Pons (tissue), 1 donor: ENCODE measurements at places on chromosomes 13 and 19.

- no peak for DNase-seq
Measured at GRCh38 chr19:6464070-6464873, at the start of gene CRB3. TSS of gene CRB3 (plus strand) at chr19:6464271. CDS start at chr19:6464702, 431 bp downstream.

- DNase-seq = no peak
Measured at GRCh38 chr13:49082653-49083536, 107.2 kb downstream of the FNDC3A start.

DNA sequence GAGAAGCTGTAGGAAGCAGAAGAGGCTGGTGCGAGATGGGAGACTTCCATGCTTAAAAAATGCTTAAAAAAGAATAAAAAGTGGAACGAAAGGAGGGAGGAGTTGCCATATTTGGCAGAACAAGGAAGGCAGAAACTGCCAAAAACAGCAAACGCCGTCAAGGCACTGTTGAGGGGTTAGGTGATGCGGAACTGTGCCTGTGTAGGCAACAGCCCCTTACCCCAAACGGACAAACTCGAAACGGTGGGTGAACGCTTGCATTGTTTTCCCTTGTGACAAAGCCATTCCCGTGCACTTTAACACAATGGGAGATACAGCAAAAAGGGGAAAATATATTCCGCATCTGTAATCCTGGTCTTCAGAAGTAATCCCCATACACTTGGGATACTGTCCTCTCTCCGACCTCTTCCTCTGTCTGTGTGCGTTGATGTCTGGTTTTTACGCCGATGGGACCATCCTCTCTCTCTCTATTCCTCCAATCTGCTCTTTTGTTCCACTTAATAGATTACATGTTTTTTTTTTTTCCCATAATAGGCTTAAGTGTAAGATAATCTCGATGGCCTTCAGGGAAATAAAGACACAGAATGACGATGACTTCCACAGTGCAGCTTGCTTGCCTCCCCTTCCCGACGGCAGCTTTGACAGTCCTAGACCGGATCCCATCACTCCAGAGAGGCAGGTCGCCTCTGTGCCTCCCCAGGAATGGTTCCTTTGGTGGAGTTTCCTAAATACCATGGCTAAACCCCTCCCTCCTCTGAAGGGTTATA, 132.7 kb upstream of the RNF113B start:
- DNase-seq = no peak

DNA sequence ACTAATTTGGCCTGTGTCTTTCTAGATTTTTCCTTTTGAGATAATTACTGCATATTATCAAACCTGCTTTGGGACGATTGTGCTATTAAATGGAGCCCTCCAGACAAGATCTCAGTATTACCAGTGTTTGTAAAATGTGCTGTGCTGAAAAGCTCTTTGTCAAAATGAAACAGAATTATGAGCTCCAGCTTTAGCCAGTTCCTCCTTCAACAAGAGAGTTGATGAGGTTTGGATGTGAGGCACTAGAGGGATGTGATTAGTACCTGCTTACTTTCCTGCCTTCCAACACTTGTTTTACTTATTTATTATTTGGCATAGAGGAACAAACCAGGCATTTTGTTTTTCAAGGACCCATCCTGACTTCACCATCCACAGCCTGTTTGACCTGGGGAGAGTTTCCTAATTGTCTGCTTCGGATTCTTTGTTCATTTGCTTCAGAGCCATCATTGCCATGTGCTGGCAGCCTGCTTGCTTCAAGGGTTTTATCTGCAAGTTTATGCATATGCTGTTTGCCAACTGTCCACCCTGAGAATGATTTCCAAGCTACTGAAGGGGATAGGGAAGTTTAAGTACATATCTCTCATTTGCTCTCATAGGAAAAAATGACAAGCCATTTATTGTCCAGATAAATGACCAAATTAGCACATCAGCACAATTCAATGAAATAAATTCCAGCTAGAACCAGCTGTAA, 32.9 kb upstream of the CPB2 start:
- no peak for DNase-seq

GRCh38 chr19:3443840-3444694, 36.3 kb downstream of the SMIM24 start:
- DNase-seq = no peak

GRCh38 chr13:36918246-36919131, 1.5 kb downstream of the SMAD9 start:
- peak; percentile 56 for DNase-seq

GRCh38 chr13:79393564-79394249, 12.3 kb downstream of the RBM26 start:
- DNase-seq = no peak

GRCh38 chr19:52734331-52734892, 432 bp downstream of the ZNF611 start:
- peak; percentile 1 for DNase-seq

GRCh38 chr13:34076943-34077703, 259.2 kb downstream of the RFC3 start:
- peak; percentile 7 for DNase-seq

DNA sequence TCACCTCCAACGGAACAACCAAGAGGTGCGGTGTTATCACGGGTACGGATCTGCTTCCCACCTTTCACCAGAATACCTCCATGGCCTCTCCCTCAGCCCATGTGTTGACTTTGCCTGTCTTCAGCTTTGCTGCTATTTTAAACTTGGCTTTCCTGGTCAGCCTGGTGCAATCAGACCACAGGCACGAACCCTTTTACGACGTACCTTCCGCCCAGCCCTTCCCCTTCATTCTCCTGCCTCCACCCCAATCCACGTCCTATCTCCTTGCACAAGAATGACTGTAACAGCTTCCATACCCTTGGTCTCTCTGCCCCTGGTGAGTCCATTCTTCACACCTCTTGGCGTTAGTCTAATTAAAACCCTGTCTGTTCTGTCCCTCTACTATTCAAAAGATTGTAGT, 431.7 kb downstream of the EFNB2 start:
- DNase-seq = no peak

GRCh38 chr13:114119196-114119595, 13.2 kb downstream of the RASA3 start:
- no peak for DNase-seq

- no peak for DNase-seq
Measured at GRCh38 chr13:23847497-23847896, 41.7 kb downstream of the MIPEP start.

GRCh38 chr19:29678484-29679106, 13.3 kb downstream of the PLEKHF1 start:
- peak; percentile 37 for DNase-seq

GRCh38 chr19:33796164-33796875, at the start of gene KCTD15:
TSS of gene KCTD15 (plus strand) at chr19:33796870. CDS start at chr19:33800455, 3,585 bp downstream.
- DNase-seq = no peak

GRCh38 chr13:23960566-23961156, 63.4 kb upstream of the C1QTNF9B start:
- DNase-seq = peak; percentile 79

DNA sequence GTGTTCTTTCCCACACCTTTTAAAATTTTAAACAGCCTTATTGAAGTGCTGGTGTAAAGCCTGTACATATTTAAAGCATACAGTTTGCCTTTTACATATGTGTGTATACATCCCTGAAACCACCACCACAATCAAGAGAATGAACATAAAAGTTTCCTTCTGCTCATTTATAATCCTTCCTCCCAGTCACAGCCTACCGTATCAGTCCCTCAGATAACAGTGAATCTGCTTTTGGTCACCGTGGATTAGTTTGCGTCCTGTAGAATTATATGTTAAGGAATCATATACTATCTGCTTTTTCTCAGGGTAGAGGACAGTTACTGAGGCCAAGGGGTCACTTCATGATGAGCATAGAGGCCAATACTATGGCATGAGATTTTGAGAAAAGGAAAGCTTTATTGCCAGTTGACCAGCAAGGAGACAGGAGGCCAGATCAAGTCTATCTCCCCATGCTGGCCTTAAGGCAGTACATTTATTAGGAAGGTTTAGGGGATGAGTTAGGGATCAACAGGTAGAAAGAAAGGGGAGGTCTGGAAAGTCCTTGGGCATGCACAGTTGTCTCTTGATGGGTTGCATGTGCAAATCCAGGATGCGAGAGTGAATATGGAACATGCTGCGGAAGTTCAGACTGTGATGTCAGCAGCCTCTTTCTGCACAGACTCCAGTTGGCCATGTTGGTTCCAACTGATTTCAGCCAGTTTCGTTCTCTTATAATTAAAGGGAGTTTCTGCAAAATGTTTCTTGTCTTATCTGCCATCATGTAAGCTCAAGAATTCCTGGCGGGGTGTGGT, 36.3 kb upstream of the LSM14A start:
- no peak for DNase-seq

DNA sequence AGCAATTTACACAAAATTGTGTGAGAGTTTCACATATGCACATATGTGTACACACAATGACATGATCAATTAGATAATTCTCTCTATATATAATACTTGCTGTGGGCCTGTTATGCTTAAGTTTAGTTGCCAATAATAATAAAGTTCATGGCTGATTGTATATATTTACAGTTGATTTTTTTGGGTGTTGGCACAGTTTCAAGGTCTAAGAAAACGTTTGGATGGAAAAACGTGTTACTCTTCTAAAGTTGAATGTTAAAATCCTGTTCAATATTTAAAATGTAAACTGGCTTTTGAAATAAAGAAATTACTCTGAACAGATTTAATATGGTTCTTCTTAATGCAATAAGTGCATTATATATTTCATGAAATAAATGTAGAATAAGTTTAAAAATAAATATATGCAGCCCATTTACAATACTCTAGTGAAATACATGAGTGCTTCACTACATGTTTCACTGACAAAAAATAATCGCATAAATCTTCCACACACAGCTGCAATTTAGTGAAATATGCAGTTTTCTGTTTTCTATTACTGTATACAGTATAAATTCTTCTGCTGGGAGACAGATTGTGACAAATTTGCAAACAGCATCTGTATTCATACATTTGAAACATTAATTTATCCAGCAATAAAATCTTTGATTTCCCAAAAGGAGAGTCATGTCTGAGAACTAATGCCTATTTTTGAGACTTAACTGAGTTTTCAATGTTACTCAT, 586.9 kb upstream of the KLHL1 start:
- no peak for DNase-seq

DNA sequence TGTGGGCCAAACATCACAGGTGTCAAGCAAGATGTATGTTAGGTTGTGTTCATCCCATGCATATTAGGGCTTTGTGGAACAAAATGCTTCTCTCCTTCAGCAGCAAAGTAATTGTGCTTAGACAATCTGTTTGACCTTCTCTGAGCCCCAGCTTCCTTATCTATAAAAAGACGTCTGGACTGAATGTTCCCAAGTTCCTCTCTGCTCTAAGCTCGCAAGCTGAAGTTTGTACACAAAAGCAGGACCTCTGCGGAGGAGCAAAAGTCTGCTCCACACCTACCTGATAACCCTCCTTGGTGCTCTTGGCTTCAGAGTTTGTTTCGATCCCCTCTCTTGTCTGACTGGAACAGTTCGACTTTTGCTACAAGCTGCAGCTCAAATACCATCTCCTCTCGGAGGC, 95.7 kb upstream of the UBL3 start:
- peak; percentile 50 for DNase-seq

GRCh38 chr19:5822181-5822844, 17.2 kb downstream of the FUT6 start:
- no peak for DNase-seq

GRCh38 chr13:33775339-33776108, 42.4 kb upstream of the RFC3 start:
- no peak for DNase-seq

DNA sequence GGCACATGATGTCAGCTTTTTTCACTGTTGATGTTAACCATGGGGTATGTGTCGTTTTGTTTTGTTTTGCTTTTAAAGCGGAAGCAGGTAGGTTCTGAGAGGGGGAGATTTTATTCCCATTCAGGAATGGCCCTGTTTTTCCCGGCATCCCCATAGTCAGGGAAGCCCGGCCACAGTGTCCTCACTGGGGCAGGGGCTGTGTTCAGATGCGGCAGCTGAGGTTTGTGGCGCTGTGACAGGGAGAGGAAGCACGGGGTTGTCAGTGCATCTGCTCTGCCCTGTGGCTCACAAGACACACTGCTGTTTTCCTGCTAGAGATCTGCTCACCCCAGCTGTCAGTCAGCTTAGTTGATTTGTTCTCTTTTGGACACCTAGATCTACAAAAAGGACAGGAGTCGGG, 27.6 kb downstream of the ANKRD27 start:
- DNase-seq = no peak

GRCh38 chr13:30762643-30763042, 27.3 kb downstream of the ALOX5AP start:
- no peak for DNase-seq

DNA sequence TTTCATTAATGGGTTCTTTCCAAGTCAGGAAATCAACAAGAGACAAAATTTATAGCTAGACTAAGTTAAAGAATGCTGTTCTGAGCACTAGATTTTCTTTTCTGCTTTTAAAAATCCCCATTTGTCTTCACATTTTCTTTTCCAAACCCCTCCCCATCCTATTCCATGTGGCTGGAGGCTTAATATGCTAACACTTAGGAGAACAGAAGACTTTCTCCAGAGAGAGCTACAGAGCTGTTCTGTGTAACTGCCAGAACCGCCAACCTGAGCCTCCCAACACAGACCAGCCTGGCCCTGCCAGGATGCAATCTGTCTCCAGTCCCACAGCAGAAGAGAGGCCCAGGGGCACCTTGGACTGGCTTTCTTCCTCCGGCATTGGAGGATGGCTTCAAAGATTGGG, 264.1 kb downstream of the NDFIP2 start:
- DNase-seq = no peak

DNA sequence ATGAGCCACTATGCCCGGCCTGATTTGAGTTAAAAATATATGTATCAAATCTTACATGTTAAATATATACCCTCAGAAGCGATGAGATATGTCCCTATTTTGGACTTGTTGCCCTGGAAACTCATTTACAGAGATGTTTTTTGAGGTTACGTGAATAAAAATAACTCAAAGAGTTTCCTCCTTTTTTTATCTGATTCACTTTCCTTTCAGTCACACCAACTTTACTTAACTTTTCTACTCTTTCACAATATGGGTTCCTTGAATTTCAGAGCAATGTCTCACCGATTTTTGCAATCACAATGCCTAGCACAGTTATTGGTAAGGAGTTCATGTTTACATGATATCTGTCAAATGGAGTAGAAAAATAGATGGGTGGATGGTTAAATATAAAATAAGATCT, 2.3 kb downstream of the OR7C2 start:
- DNase-seq = no peak

DNA sequence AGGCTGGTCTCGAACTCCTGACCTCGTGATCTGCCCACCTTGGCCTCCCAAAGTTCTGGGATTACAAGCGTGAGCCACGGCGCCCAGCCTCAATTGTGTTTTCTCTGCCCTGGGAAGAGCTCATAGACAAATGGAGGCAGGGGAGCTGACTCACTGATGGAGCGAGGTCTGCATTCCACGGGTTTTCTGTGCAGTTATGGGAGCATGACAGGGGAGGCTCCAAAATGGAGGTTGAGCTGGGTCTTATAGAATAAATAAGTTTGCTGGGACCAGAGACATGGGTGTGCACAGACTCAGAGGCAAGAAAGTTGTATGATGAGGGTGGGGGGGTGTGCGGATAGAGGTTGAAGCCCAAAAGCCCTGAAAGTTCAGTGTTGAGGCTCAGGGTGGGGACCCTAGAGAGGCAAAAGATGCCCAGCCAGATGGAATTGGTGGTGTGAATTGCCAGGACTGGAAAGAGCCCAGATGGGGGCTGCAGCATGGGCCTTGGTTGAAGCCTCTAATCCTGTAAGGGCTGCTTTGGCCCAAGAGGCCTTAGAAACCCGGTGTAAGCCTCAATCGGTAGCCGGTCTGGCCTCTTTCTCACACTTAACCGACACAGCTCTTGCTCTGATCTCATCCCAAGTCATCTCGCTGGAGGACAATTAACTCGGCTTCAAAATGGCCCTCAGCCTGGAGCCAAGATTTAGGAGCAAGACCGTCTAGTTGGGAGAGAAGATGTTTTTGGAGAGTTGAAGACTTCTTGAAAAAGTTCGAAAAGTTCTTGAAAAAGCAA, 1.9 kb downstream of the TPM4 start:
- DNase-seq = peak; percentile 50

- DNase-seq = no peak
Measured at GRCh38 chr13:113186061-113186900, 22.2 kb downstream of the PCID2 start.
